Adrenal gland (tissue), 19 donors: ENCODE measurements at places on chromosomes 4 and X. TPM values are rescaled to one million over a fixed set of nuclear protein-coding genes. Genes with fewer than 3 reads are reported as not detected.

The FGFR3 gene
- 0.11 TPM for polyA plus RNA-seq

The PSAPL1 gene
- 0.08 TPM for polyA plus RNA-seq

The SCML2 gene
- polyA plus RNA-seq: 11.1 TPM

The SSX2B gene
- not detected for polyA plus RNA-seq

The GSPT2 gene
- polyA plus RNA-seq: 18.8 TPM

The PGRMC1 gene
- polyA plus RNA-seq: 141 TPM

The CYBB gene
- 5.5 TPM for polyA plus RNA-seq

The SLC9B1 gene
- 1.0 TPM for polyA plus RNA-seq

The ABCG2 gene
- 2.0 TPM for polyA plus RNA-seq

The CLIC2 gene
- 9.2 TPM for polyA plus RNA-seq

The HOPX gene
- 31.2 TPM for polyA plus RNA-seq

The NWD2 gene
- 0.10 TPM for polyA plus RNA-seq

The JCHAIN gene
- 0.98 TPM for polyA plus RNA-seq

The NKX6-1 gene
- not detected for polyA plus RNA-seq

The F11 gene
- polyA plus RNA-seq: not detected

The MCTS1 gene
- polyA plus RNA-seq: 78.2 TPM

The SUPT20HL1 gene
- polyA plus RNA-seq: not detected

The NAA11 gene
- not detected for polyA plus RNA-seq

The AMTN gene
- polyA plus RNA-seq: not detected

The KLHL13 gene
- 3.9 TPM for polyA plus RNA-seq

The TCP11X2 gene
- 0.37 TPM for polyA plus RNA-seq

The AMOT gene
- polyA plus RNA-seq: 0.61 TPM

The RNF128 gene
- 37.8 TPM for polyA plus RNA-seq

The MAGEA2 gene
- polyA plus RNA-seq: not detected

The OPRPN gene
- polyA plus RNA-seq: not detected

The HAND2 gene
- polyA plus RNA-seq: 43.6 TPM

The PLAC1 gene
- not detected for polyA plus RNA-seq

The RNF212 gene
- polyA plus RNA-seq: 5.7 TPM

The TAF7L gene
- polyA plus RNA-seq: 0.16 TPM

The EMCN gene
- polyA plus RNA-seq: 14.6 TPM

The MED12 gene
- 34.0 TPM for polyA plus RNA-seq

The POLN gene
- 6.3 TPM for polyA plus RNA-seq

The RGN gene
- polyA plus RNA-seq: 487 TPM

The PDLIM3 gene
- 8.8 TPM for polyA plus RNA-seq

The OPN1LW gene
- not detected for polyA plus RNA-seq

The PNMA6A gene
- 2.3 TPM for polyA plus RNA-seq

The DOK7 gene
- polyA plus RNA-seq: not detected

The WDR44 gene
- polyA plus RNA-seq: 16.9 TPM

The RBM46 gene
- polyA plus RNA-seq: not detected

The PRR32 gene
- polyA plus RNA-seq: not detected

The NLRP2B gene
- polyA plus RNA-seq: not detected

The CLCN4 gene
- polyA plus RNA-seq: 1.3 TPM

The MAPK10 gene
- polyA plus RNA-seq: 43.7 TPM

The NPNT gene
- polyA plus RNA-seq: 6.4 TPM

The FOXR2 gene
- polyA plus RNA-seq: not detected

The PNMA5 gene
- polyA plus RNA-seq: 0.07 TPM

The FRMD7 gene
- not detected for polyA plus RNA-seq

The RHOXF1 gene
- not detected for polyA plus RNA-seq

The CXorf49 gene
- polyA plus RNA-seq: not detected

The XK gene
- polyA plus RNA-seq: 0.44 TPM

The TMPRSS11A gene
- polyA plus RNA-seq: 0.03 TPM
